Esophagus muscularis mucosa (tissue), 4 donors: ENCODE measurements at places on chromosomes 4 and X. TPM values are rescaled to one million over a fixed set of nuclear protein-coding genes. Genes with fewer than 3 reads are reported as not detected.
A peak's percentile ranks its signal among the peaks of the same experiment; 100 is the strongest.

The RHOXF2 gene
- not detected for total RNA-seq

GRCh38 chrX:107537815-107538214 is 88.4 kb downstream of the FRMPD3 start:
- DNase-seq: no peak
- no peaks in the 10 kb centered on the region for H3K4me1 ChIP-seq
- H3K36me3 ChIP-seq: no peaks in the 10 kb centered on the region
- no peak overlapping the region for H3K27ac ChIP-seq

DNA sequence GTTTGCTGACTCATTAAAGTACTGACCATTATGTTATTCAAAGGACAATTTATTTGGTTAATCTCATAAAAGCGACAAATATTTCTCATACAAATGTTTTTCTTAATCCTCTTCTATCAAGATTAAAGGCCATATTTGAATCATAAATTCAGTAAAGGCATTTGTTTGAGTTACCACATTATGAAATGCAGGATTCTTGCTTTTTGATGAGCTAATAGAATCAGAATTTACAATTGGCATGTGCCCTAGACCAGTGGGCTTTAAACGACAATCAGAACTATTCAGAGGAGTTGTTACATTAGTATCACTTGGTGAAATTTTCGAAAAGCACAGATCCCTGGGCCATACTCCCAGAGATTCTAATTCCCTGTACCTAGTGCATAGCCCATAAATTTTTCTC is 55.3 kb downstream of the KLHL4 start:
- H3K27ac ChIP-seq: no peak overlapping the region
- no peaks in the 10 kb centered on the region for H3K27me3 ChIP-seq
- H3K36me3 ChIP-seq: no peaks in the 10 kb centered on the region
- no peaks in the 10 kb centered on the region for H3K4me1 ChIP-seq

DNA sequence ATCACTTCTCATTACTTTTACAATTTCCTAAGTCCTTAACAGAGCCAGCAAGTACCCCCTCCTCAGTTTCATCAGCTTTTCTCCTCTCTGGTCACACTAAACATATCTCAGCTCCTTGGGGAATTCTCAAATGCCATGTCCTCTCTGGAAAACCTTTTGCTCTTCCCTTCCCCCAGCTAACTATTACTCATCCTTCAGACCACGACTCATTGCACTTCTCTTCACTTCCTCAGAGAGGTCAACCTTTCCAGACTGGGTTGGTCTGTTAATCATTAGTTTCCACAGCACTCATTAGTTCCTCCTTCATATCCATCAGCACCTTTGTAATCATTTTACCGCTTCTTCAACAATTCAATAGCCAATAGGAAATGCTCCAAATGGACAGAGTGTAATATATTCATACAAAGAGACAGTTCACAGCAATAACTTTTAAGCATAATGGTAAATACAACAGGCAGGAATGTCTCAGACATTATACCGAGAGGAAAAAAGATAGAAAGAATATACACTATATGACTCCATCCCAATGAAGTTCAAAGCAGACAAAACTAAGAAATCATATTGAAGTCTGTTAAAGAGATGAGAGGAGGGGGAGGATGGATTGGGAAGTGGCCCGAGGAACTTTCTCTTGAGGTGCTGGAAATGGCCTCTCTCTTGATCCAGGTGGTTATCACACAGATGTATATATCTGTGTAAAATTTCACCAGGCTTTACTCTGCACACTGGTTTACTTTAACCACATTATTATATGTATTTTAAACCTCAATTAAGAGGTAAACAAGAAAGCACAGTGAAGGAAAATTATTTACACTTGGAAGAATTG is 39.6 kb downstream of the DDX60L start:
- no peak for DNase-seq
- no peak overlapping the region for H3K27ac ChIP-seq
- no peaks in the 10 kb centered on the region for H3K4me1 ChIP-seq
- H3K36me3 ChIP-seq: no peaks in the 10 kb centered on the region
- H3K4me3 ChIP-seq: no peak overlapping the region

GRCh38 chr4:85717351-85717750 is 242.4 kb downstream of the ARHGAP24 start:
- H3K4me3 ChIP-seq: no peak overlapping the region
- H3K27ac ChIP-seq: no peak overlapping the region
- no peaks in the 10 kb centered on the region for H3K36me3 ChIP-seq
- no peaks in the 10 kb centered on the region for H3K27me3 ChIP-seq
- no peaks in the 10 kb centered on the region for H3K4me1 ChIP-seq

DNA sequence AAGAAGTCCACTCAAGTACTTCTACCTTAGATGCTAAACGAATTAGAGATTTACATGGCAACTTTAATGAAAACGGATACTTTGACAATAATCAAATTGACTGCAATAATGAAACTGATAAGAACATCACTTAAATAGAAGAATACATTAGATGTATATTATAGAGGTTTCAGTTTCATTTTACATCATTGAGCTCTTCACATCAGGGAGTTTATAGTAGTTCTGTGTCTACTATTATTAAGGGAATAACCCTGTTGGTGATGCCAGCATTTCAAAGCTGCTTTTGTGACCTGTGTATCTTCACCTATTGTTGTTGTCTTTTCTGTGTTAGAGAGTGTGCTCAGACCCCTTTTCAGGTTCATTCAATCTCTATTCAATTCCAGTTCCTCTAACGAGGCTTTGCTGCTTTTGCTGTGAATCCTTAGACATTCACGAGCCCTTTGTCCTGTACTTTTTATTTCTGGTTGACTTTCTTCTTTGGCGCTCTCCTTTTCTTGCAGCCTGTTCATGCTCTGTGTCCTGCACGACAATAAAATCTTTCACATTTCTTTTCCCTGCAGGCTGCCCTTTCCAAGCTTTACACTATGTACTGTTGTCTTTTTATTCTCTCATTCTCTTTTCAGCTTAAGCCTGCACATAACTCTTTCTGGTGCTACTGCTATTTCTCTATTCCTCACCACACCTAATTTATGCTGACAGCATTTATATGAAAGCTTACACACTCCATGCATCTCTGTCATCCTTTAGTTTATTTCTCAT is 232.1 kb downstream of the CPE start:
- H3K36me3 ChIP-seq: no peaks in the 10 kb centered on the region
- peak overlapping the region; percentile 0 for H3K27ac ChIP-seq
- H3K4me1 ChIP-seq: peaks cover 47% of the 10 kb centered on the region
- no peak for DNase-seq
- H3K4me3 ChIP-seq: peak overlapping the region; percentile 10
- H3K27me3 ChIP-seq: no peaks in the 10 kb centered on the region
